ENCODE measurements at places on chromosomes 13 and 19.
A peak's percentile ranks its signal among the peaks of the same experiment; 100 is the strongest.

- peak overlapping the region; percentile 33 for H3K27ac ChIP-seq
- no peaks in the 10 kb centered on the region for H3K27me3 ChIP-seq
- no peak overlapping the region for H3K4me3 ChIP-seq
- peaks cover 37% of the 10 kb centered on the region for H3K4me1 ChIP-seq
- peaks cover 18% of the 10 kb centered on the region for H3K36me3 ChIP-seq
Observed at GRCh38 chr19:13834244-13835069, 39.2 kb downstream of the ZSWIM4 start.

DNA sequence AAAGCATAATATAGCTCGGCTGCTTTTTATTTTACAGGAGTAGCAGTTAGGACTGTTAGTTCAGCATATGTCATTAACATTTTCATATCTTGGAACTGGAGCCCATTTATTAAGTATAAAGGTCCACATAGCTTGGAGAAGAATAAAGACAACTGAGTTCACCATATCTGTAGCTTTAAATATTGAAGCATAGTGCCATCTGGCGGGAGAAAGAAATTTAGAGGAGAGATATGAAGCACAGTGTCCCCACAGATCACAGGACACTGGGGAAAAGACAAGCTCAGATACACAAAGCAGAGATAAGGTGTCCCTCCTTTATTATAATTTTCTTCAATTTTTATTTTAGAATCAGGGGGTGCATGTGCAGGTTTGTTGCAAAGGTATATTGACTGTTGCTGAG is 104.7 kb upstream of the FREM2 start:
- H3K36me3 ChIP-seq: no peaks in the 10 kb centered on the region
- no peaks in the 10 kb centered on the region for H3K27me3 ChIP-seq
- no peaks in the 10 kb centered on the region for H3K4me1 ChIP-seq
- DNase-seq: peak; percentile 28
- no peak overlapping the region for H3K4me3 ChIP-seq
- H3K27ac ChIP-seq: no peak overlapping the region

DNA sequence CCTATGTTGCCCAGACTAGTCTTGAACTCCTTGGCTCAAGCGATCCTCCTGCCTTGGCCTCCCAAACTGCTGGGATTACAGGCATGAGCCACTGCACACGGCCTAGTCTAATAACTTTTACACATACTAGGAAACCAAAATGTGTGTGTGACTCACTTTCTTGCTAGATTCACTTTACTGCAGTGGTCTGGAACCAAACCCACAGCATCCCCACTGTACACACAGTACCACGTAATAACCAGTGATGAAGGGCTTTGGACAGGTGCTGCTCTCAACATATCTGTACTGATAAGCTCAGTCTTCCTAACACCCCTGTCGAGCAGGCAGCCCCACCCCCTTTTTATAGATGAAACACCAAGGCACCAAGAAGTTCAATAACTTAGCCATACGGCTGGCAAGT is 5.1 kb downstream of the DNMT1 start:
- peaks cover 58% of the 10 kb centered on the region for H3K36me3 ChIP-seq
- H3K27ac ChIP-seq: no peak overlapping the region
- H3K27me3 ChIP-seq: no peaks in the 10 kb centered on the region
- H3K4me3 ChIP-seq: no peak overlapping the region
- H3K4me1 ChIP-seq: peaks cover 16% of the 10 kb centered on the region

DNA sequence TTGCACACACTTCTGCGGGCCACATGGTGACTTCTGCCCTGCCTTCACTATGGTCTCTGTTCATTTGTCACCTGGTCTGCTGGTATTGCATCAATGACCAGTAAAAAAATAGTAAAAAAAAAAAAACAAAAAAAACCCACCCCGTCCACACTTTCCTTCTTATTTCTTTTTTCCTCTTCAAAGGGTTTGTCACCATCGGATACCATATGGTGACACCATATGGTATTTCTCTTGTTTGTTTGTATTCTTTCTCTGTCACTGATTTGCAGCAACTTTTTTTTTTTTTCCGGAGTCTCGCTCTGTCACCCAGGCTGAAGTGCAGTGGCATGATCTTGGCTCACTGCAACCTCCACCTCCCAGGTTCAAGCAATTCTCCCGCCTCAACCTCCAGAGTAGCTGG is 26.2 kb upstream of the OR7C2 start:
- H3K4me1 ChIP-seq: no peaks in the 10 kb centered on the region
- no peak overlapping the region for H3K4me3 ChIP-seq
- no peak overlapping the region for H3K27ac ChIP-seq
- no peak for DNase-seq

GRCh38 chr19:35590875-35591274 is 4.9 kb downstream of the PMIS2 start:
- no peak overlapping the region for H3K27ac ChIP-seq
- H3K36me3 ChIP-seq: no peaks in the 10 kb centered on the region
- H3K4me1 ChIP-seq: no peaks in the 10 kb centered on the region
- H3K4me3 ChIP-seq: no peak overlapping the region
- no peaks in the 10 kb centered on the region for H3K27me3 ChIP-seq
- DNase-seq: no peak

Measured in thymus (tissue), 14 donors.